Activated gamma-delta T cell treated with anti-CD3 and anti-CD28 coated beads, Interleukin-2, amount 50 U/mL, for 16 hours (primary cell): ENCODE measurements at places on chromosomes 2 and 18.

DNA sequence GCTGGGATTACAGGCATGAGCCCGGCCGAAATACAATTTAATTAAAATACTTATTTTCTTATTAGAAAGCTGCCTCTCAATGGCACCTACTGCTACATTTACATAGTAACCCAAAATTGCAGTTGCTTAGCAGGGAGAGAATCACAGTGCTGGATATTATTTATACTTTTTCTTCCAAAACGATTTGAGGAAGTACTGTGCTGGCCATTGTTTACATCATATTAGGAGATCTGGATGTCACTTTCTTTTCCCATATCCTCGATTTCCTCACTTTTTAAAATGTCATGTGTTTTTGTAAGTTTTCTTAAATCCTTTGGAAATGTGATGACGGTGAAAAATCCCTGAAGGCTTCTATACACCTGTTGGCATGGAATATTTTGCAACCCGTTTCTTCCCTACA is 3.4 kb upstream of the SP3 start:
- no peak for DNase-seq

DNA sequence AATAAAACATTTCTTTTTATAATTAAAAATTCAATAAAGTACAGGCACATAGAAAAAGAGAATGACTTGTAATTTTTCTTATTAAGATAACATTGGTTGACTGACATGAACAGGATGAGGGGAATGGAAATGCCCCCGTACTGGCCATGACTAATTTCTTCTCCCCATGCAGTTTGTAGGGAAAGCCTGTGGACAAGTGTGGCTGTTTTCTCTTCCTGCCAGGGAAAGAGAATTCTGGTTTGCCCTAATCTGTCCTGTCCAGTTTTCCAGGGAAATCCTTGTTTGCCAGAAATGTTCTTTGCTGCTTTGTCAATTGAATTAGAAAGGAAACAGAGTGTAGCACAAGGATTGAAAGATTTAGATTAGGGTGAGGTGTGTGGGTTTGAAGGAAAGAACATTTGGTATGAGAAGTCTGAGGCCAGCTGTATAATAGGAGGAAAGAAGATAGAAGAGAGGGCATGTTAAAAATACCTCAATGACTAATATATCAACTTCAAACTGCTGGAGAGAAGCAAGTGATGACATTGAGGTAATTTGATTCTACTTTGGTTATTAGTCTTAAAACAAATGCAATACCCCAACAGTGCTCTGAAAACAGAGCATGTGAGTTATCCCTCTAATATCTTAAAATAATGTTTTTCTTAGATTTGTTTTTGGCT is 593.9 kb upstream of the ZNF804A start:
- DNase-seq = no peak

DNA sequence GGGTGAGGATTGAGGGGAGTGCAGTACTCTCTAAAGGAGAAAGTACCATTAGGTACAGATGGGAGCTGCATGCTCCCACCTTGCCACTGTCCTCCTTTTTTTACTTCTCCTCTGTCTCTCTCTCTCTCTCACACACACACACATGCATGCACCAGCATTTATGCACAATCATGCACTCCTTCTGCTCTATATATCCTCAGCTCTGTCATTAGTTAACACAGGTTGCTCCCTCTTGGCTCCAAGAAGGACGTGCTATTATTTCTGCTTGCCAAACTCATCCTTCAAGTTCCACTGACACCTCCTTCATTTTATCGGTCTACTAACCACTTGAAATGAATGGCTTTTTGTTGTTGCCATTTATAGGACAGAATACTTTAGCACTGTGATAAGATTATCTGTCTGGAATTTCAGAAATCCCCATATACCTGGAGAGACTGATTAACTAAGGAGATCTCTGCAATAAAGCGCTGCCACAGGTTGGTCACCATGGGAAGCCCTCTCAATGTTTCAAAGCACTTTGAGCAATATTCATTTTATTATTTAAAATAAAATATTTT is 178.5 kb upstream of the TRIB2 start:
- DNase-seq = no peak

GRCh38 chr2:168781191-168781817 is 21.1 kb upstream of the NOSTRIN start:
- DNase-seq = no peak

DNA sequence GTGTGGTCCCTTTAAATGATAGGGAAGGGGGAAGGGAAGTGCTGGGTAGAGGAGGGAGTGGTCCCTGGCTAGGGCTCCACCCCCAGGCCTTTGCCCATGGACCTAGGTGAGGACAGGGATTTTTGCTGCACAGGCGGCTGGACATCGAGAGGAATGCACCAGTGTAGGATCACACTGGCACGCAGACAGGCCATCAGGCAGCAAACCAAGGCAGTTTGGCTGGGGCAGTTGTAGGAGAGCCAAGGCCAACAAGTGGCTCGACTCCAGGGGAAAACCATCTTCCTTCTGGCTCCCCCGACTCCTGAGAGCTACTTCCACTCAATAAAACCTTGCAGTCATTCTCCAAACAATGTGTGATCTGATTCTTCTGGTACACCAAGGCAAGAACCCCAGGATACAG is 402.0 kb upstream of the LRRTM1 start:
- no peak for DNase-seq

DNA sequence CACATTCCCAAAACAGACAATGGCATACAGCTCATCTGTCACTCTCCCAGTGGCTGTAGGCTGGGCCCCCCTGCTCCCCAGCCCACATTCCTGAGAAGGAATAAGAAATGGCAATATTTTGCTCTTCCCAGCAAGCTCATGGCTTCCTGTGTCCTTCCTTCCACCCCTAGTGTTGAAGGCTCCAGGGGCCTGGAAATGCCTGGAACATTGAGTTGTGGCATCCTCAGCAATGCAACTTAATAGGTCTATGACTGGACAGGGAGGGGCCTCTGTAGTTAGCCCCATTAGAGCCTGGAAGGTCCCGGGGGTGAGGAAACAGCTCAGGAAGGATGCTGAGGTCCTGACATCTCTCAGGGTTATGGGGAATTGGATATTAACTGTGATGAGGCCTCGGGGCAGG is 3.3 kb downstream of the KIF3C start:
- DNase-seq = no peak

GRCh38 chr18:23301972-23302371 is 151.1 kb upstream of the RIOK3 start:
- no peak for DNase-seq

DNA sequence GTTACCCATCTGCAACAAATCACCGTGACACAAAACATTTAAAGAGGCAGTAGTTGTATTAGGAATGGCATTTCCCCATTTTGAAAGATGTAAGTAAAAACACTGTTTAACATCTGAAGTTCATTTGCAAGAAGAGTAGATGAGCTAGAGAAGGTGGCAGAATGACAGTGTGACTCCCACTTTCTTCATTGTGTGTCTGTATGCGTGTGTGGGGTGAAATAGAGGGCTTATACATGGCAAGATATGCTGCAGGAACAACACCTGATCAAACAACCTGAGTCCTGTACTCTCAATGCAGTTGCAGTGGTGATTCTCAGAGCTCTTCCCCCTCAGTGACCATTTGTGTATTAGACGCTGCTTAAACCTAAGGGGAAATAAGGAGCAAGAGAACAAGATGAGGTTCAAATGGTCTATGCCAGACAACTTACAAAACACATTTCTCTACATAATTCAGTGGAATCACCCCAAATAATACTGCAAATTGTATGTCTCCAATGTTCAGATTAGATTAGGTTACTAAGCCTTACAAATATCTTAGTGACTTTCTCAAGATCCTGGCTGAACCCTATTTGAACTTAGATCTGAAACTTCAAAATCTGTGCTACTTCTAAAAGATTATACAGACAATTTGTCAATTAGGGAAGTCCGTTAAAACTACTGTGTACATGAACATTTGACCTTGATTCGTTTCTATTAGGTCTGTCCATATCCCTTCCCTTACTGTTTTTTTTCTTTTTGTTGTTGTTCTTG is 230.1 kb downstream of the LRRTM1 start:
- DNase-seq = no peak

DNA sequence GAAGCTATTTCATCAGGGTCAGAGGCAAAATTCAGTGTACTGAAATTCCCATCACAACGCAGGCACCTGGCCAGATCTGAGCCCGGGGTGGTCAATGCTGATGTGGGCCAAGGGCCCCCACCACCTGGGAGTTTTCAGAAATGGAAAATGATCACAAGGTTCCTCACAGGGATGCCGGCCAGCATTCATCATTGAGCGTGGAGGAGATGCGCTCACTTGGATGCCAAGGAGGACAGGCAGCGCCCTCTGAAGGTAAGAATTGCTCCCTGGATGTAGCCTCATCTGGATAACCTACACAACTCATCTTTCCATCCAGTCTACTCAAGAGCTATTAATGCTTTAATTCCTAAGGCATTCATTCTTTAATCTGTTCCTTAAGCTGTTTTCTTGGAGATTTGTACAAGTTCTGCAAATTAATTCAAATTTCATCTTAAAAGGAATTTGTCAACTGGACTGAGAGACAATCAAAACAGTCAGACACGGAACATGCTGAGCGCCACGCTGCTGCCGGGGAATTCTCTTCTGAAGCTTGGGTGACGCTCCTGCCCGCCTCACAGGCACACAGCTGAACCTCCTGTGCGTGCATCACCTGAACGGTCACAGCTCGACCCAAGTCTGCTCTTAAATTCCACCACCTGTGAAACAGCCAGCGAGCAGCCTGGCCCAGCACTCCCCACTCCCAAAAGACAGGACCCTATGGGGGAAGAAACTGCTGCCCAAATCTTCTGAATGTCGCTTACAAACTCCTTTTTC is 206.7 kb downstream of the HDAC4 start:
- no peak for DNase-seq

- no peak for DNase-seq
These were observed 570 bp downstream of the SCRN3 start for GRCh38 chr2:174395969-174396630.

GRCh38 chr18:13587001-13587400 is 139.4 kb downstream of the FAM210A start:
- no peak for DNase-seq

DNA sequence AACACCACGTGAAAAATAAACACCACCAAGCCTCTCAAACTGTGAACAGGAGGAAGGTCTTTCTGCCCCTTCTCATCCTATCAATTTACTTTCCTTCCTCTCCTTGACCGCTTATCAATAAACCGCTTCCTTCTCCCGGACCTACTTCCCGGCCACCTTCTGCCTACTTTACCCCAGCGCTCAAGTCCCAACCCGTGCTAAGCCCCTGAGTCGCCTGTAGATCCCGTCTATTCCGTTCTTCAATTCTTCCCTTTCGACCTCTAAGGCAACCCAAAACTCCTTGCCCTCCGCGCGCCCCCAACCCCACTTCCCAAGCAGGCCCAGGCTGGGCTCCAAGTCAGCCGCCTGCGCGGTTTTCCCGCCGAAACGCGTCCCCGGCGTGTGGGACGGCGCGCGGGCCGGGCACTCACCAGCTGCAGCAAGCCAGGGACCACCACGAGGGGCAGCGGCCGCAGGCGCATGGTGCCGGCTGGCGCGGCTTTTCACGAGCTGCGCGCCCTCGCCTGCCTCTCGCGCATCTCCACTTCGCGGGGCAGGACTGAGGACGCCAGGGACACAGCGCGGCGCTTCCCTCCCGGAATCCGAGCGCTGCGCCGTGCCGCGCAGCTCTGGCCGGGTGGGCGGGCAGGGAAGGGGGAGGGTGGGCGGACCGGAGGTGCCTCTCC is at the start of gene NXPH2:
NXPH2 (minus strand) TSS at position 610 of the 665 bp plus-strand sequence; CDS start at position 461, 149 bp downstream.
- no peak for DNase-seq

DNA sequence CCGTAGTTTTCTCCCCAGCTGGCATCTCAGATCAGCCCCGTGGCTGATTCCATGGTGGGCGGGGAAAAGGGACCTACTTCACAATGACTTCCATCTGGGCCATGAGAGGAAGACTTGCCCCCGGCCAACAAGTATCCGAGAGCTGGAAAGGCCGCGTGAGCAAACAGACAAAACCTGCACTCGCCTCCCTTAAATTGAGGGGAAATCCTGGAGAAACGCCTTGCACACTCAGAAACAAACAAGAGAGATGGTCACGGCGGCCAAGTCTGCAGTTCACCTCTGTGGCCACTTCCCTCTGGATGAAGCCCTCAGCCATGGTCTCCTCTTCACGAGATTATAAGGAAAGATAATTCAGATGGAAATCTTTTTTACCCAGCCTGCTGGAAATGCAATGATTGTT is 39.4 kb upstream of the TPO start:
- no peak for DNase-seq

GRCh38 chr2:12776521-12776961 is 59.8 kb downstream of the TRIB2 start:
- no peak for DNase-seq

GRCh38 chr18:51193621-51194287 is 3.7 kb downstream of the MEX3C start:
- DNase-seq = no peak

GRCh38 chr2:136645236-136645828 is 120.0 kb upstream of the THSD7B start:
- DNase-seq = no peak

- no peak for DNase-seq
These were observed 70.0 kb upstream of the ATL2 start for GRCh38 chr2:38446906-38447561.

DNA sequence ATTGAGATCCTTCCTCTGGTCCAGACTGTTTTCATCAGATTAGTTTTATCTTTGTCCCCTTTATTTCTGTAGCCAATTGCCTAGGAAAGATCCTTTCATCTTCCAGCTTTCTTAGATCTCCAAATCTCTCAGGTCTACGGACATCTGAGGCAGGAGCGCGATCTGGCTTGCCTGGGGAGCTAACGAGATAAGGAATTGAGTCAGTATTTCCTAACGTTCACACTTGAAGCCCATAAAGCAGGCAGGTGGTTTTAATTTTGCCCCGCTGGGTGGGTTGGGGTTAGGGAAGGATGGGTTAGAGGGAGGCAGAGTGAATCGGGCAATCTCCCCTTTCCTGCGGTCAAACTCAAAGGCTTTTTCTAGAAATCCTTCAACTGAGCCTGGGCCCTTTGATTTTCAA is 727 bp upstream of the TTLL4 start:
- no peak for DNase-seq

GRCh38 chr2:96977631-96978195 is 8.7 kb downstream of the FAM178B start:
- DNase-seq = no peak

GRCh38 chr2:4937550-4937949 is 754.6 kb upstream of the SOX11 start:
- no peak for DNase-seq

- no peak for DNase-seq
These were observed 68.0 kb upstream of the CABLES1 start for GRCh38 chr18:23067236-23067635.

- no peak for DNase-seq
These were observed 745.3 kb downstream of the SATB2 start for GRCh38 chr2:198712485-198712884.

DNA sequence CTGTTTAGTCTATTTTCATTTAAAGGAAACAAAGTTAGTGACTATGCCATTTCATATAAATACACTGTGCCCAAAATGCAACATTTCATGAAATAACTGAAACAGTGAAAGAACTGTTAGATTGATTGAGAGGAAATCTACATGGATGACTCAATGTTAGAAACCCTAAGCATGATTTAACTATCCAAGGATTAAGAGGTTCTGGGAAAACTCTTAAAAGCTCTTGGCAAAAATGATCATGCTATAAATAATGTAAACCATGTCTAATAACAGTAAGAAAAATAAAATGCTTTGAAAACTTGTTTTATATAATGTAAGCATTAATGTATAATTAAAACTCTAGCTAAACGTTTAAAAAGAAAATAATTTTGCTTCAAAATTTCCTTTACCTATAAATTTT is 23.5 kb downstream of the MMADHC start:
- DNase-seq = no peak

GRCh38 chr2:113160962-113161361 is 12.8 kb upstream of the PSD4 start:
- no peak for DNase-seq

- DNase-seq = no peak
These were observed 14.2 kb upstream of the WIPF1 start for GRCh38 chr2:174611854-174612253.
